Left renal pelvis (tissue), 4 donors: ENCODE measurements at places on chromosomes 1 and 21. TPM values are rescaled to one million over a fixed set of nuclear protein-coding genes. Genes with fewer than 3 reads are reported as not detected.

The FRRS1 gene
- 10.0 TPM for polyA plus RNA-seq

The MFAP2 gene
- 230 TPM for polyA plus RNA-seq

The DAB1 gene
- polyA plus RNA-seq = 0.94 TPM

The ZBTB8A gene
- polyA plus RNA-seq = 17.9 TPM

The OMA1 gene
- 34.0 TPM for polyA plus RNA-seq

The INPP5B gene
- 19.2 TPM for polyA plus RNA-seq

The TRNAU1AP gene
- polyA plus RNA-seq = 22.8 TPM

DNA sequence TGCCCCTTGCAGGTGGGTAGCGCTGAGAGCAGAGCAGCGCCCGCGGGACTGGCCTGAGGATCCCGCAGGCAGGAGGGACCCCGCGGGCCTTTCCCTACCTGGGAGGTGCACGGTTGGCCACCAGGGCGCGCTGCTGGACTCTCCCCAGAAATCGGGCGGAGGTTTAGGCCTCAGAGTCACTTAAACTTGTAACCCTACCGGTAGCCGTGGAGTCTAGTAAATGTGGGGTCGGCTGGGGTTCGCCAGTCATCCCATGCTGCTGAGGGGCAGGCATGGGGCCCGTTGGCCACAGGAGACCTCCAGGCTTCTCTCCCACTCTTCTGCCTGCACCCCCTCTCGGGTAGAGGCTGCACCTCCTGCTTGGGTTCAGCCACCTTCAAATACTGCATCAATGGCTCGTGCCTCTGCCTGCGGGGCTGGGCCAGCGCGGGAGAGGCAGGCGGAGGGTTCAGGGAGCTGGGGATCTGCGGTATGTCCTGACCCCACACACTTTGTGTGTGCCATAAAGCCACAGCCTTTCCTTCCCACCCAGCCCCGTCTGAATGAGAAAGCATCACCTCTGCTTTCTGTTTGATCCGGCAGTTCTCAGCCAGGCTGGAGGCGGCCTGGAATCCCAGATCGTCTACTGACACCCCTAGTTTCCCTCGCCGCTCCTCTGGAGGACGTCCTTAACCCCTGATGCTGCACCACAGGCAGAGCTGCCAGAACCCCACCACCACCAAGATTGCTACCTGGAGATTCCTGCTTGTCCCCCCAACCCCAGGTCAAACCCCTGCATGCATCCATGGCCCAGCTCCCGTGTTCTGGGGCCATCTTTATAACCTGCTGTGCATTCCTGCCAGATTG, 12.3 kb upstream of the GSTM4 start:
- DNase-seq = no peak

DNA sequence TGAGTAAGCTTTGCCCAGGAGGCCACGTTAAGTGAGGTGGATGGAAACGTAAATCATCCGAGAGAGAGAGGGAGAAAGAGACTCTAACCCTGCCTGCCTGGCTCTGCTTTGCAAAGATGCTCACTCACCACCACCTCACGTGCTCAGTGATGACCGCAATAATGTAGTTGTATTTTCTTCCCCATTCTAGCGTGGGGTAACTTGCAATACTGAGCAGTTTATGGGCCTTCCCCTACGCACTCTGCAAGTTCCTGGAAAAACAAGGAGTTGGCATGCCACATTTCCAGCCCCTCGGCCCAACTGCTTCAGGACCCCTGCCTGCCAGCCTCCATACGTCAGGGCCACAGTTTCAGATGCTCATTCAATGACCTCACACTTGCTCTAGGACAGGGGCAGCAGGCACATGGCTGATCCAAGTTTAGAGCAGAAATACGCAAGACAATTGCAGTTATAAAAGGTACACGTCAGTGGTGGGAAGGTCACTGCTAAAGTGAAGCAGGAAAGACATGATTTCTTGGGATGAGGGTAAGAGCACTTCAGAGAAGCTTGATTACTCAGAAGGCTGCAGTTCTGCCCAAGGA, 112.5 kb upstream of the RAB4A start:
- no peak for DNase-seq

DNA sequence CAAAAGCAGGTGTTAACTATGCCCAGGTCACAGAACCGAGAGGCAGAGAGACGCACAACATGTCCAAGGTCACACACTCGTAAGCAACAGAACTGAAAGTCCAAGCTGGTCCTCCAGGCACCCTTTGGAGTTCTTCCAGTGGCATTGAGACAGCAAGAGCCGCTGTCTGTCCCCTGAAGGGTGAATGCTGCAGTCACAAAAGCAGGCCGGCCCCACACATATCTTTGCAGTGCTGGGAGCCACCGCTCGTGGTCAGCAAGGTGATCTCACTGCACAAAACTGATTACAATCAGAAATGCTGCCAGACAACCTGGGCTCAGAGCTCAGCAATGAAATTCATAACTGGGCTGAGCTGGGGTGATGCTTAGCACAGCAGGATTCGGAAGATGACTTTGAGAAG, 47.4 kb upstream of the RAB4A start:
- no peak for DNase-seq

GRCh38 chr1:114892194-114892918, 37.7 kb downstream of the SYCP1 start:
- no peak for DNase-seq

DNA sequence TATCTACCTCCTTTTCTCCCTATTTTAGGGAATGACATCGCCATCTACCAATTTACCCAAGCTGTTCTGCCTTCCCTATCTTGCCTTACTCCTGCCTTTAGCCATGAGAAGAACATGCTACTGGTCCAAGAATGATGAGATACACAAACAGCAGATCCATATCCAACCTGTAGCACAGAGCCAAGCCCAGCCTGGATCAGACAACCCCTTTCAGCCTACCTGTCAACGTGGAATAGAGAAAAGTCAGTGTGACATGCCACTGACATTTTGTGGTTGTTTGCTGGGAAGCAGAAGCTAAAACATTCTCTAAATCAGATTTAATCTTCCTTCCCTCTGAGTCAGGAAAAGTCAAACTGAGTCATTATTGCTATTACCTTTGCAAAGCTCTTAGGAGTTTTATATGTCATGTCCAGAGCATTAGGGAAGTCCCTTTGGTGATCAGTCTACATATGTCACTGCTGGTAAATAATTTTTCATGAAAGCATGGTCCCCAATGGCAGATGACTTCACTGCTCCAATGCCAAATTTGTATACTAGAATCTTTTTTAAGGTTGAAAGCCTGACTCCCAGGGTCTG, 143.1 kb downstream of the TPR start:
- DNase-seq = no peak

- DNase-seq = no peak
Observed at GRCh38 chr1:118984722-118985639, 3.2 kb downstream of the TBX15 start.

DNA sequence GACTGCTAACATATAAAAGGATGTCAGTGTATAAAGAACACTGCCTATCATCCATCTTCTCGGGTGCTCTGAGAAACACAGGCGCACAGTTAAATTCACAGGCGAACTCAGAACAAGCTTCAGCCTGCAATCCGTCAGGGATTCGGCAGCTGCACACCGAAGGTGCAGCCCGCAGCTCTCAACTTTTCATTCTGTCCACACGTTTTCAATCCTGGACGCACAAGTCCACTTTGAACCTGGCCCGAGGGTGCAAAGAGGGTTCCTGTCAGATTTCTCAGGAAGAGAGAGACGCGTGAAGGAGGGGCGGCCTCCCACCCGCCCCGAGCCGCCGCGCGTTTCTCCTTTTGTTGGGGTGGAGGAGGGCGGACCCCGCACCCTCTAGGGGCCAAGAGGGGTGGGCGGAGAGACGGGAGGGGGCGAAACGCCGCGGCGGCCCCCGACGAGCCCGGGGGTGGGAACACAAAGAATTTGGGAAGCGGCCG, 724 bp downstream of the DOCK7 start:
- DNase-seq = peak; percentile 49

GRCh38 chr1:2981981-2982614, 39.2 kb upstream of the ACTRT2 start:
- DNase-seq = no peak

- no peak for DNase-seq
Observed at GRCh38 chr1:12709091-12709491, 6.8 kb upstream of the AADACL3 start.

DNA sequence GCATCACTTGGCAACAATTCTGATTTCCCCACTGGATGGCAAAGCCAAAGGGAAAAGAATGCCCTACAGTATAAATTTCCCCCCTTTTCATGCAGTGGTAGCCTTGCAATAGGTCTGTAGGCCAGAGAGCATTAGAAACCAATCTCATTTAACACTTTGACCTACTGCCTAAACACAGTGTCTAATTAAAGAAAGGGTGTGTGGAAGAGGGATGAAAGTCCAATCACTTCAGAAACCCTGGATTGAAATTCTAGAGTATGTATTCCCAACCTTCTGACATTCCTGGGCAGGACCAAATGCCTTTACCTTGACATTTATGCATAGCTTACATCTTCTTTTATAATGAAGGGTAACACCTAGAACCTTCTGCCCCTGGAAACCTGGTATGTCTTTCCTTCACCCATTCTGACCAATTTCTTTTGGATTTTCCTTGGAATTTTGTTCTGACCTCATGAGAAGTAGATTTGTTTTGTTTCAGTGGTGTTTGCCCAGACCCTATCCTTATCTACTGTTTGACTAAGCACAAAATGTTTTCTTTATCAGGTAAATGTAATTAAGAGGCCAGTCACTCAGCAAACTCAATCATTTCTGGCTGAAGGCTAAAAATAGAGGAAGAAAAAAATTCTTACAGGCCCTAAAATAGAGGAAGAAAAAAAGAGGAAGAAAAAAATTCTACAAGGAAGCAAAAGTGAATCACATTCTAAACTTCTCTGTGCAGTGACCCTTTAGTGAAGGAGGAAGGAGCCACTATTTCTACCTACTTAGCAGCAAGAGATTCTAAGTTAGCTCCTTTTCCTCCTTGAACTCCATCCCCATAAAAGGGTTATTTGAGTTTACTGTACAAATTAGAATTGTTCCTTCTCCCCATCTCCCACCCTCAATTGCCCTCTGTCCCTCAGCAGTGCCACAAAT, 129.5 kb upstream of the DSCAM start:
- DNase-seq = no peak

DNA sequence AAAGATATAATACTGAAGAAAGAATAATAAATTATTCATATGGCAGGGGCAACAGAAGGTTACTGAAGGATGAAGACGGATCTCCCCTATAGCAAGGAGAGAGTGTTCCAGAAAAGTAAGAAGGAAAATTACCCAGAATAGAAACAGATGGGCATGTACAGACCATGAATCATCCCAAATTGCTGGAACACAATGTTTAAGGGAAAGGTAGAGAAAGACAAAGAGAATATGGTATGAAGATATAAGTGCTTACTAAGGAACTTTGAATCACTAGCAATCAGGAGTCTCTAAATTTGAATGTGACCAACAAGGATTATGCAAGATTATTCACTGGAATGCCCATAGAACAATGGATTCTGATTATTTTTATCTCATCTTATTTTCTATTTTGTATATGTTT, 375.4 kb downstream of the COL11A1 start:
- DNase-seq = no peak

DNA sequence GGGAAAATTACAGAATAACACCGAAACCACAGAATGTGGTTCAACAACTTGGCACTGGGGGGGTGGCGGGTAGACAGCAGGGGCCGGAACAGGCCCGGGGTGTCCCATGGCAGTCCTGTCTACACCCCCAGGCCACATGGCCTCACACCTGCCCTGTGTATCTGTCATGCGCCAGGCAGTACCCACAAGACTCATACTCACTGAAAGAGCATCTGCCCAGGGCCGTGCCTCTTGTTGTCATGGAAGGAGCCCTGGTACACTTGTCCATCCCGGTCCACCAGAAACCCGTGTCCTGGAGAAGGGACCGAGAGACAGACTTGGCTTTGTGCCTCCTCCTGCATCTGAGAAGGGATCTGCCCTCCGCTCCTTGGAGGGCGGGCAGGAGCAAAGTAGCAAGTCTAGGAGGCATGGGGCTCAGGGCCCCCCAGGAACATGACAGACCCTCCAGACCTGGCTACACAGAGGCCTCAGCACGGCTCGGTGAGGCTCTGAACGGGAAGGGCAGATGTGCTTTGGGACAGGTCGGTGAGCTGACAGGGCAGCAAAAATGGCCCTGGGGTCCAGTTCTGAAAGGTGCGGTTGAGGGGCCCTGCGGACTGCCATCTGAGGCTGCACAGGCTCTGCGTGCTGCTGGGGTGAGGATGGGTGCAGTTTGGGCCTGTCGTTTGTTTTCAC, 5.6 kb downstream of the MORN1 start:
- no peak for DNase-seq

- DNase-seq = no peak
Observed at GRCh38 chr1:7856345-7856744, 3.5 kb upstream of the UTS2 start.

DNA sequence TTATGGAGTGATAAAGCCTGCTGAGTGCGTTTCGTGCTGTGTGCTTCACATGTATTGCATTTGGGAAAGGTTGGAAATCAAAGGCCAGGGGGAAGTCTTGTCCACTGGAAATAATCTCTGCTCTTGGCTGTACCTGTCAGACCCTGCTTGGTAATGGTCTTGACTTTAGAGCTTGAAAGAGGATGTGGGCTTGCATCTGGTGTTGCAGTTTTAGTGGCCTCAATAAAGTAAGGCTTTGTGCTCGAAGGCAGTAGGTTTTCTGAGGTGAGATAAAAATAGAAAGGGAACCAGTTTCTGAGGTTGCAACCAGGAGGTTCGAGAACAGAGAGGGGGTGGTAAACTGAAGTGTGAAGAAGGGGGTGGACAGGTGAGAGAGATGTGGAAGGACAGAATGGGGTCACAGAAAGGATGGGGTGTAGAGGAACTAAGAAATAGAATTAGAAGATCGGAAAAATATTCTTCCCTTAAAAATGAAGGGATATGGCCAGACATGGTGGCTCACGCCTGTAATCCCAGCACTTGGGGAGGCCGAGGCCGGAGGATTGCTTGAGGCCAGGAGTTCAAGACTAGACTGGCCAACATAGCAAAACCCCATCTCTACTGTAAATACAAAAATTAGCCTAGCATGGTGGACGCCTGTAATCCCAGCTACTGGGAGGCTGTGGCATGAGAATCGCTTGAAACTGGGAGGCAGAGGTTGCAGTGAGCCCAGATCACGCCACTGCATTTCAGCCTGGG, 1.5 kb downstream of the S100PBP start:
- peak; percentile 1 for DNase-seq

- no peak for DNase-seq
Observed at GRCh38 chr1:24952413-24952841, 22.4 kb upstream of the RUNX3 start.

DNA sequence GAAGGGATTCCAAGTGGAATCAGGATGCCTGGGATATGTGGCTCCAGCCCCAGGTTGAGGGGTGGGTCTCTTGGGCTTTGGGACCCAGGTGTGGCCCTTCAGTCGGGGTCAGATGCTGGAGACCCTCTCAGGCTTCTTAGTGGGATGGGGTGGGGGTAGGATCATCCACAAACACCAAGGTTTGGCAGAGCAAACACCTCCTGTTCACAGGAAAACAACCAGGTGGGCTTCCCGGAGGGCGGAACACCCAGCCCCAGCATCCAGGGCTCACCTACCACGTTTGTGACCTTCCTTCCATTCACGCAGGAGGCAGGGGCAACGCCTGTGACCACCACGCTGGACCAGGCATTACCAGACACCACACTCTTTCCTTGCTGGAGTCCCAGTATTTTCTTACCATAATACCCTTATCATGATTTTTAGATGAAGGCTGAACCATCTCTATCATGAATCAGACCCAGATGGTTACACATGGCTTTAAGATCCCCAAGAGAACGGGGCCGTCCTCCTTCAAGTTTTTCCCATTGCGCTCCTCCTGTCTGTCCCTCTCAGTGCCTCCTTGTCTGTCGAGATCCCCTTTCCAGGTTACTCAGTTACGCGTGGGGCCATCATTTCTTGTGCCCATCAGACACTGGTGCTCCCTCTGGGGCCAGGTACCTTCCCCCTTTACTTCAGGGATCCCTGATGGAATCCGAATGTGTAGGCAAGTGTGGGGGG, 428.2 kb downstream of the NPHP4 start:
- no peak for DNase-seq

- no peak for DNase-seq
Observed at GRCh38 chr1:205763980-205764379, 11.3 kb downstream of the RAB29 start.
